Panc1 (cell line): ENCODE measurements at places on chromosomes 5 and 9. TPM values are rescaled to one million over a fixed set of nuclear protein-coding genes. Genes with fewer than 3 reads are reported as not detected.

PGM5 gene
- 0.21 TPM for total RNA-seq

GABBR2 gene
- 6.3 TPM for total RNA-seq

PELO gene
- total RNA-seq: 12.4 TPM

SPATA31D4 gene
- not detected for total RNA-seq

CTXN3 gene
- total RNA-seq: not detected

CENPK gene
- total RNA-seq: 34.2 TPM

PRXL2C gene
- total RNA-seq: 14.0 TPM

WNK2 gene
- total RNA-seq: 13.7 TPM

UGT3A2 gene
- 0.10 TPM for total RNA-seq

AK8 gene
- total RNA-seq: 0.39 TPM

BTNL3 gene
- total RNA-seq: not detected

TRIM14 gene
- total RNA-seq: 9.7 TPM

TMOD1 gene
- 1.4 TPM for total RNA-seq

PTPDC1 gene
- total RNA-seq: 10.6 TPM

NAIP gene
- total RNA-seq: 8.0 TPM

TNIP1 gene
- 81.9 TPM for total RNA-seq

C5orf58 gene
- 0.15 TPM for total RNA-seq

AKNA gene
- total RNA-seq: 10.1 TPM

FSTL4 gene
- 0.18 TPM for total RNA-seq

TTC1 gene
- total RNA-seq: 67.6 TPM

ZFP62 gene
- 17.8 TPM for total RNA-seq

SPATA31C1 gene
- total RNA-seq: not detected

FAM78A gene
- total RNA-seq: 0.59 TPM

C9orf43 gene
- 1.2 TPM for total RNA-seq

PANK3 gene
- 79.7 TPM for total RNA-seq

LPAR1 gene
- total RNA-seq: 11.0 TPM

CHMP5 gene
- total RNA-seq: 74.5 TPM

HABP4 gene
- 32.3 TPM for total RNA-seq

AGXT2 gene
- total RNA-seq: not detected

KCNIP1 gene
- not detected for total RNA-seq

IFNE gene
- 0.44 TPM for total RNA-seq

NKD2 gene
- total RNA-seq: 12.3 TPM

FOXD4L4 gene
- 0.10 TPM for total RNA-seq

TEK gene
- total RNA-seq: not detected

ADGRV1 gene
- total RNA-seq: 0.49 TPM

WHRN gene
- total RNA-seq: 18.0 TPM

NEUROG1 gene
- total RNA-seq: not detected

CXCL14 gene
- not detected for total RNA-seq

FNBP1 gene
- 53.6 TPM for total RNA-seq

DOCK2 gene
- 1.4 TPM for total RNA-seq

DBH gene
- total RNA-seq: not detected

SLC6A19 gene
- 0.23 TPM for total RNA-seq

CAVIN4 gene
- total RNA-seq: 0.82 TPM

GARIN3 gene
- not detected for total RNA-seq

CDC20B gene
- 0.08 TPM for total RNA-seq

PTGES gene
- total RNA-seq: 1.1 TPM

PCAT7 gene
- 0.59 TPM for total RNA-seq

SPINK9 gene
- total RNA-seq: not detected

FPGS gene
- total RNA-seq: 56.5 TPM

SPINK13 gene
- not detected for total RNA-seq

PTGER4 gene
- 20.0 TPM for total RNA-seq

SLC4A9 gene
- not detected for total RNA-seq

GPX3 gene
- 8.5 TPM for total RNA-seq

PCDHB11 gene
- 1.6 TPM for total RNA-seq

ADRA1B gene
- total RNA-seq: 8.3 TPM

GDA gene
- total RNA-seq: 5.0 TPM
